Vagina (tissue), 2 donors: ENCODE measurements at places on chromosomes 2 and 18.

DNA sequence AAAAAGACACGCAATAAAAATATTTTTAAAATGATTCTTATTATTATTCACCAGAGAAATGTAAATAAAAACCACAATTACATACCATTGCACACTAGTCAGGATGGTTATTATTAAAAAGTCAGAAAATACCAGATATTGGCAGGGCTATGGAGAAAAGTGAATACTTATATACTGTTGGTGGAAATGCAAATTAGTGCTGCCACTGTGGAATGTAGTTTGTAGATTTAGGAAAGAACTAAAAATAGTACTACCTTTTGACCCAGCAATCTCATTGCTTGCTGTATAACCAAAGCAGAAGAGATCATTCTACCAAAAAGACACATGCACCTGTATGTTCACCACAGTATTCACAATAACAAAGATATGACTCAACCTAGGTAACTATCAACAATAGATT is 1237.3 kb upstream of the FAM98A start:
- DNase-seq: no peak

DNA sequence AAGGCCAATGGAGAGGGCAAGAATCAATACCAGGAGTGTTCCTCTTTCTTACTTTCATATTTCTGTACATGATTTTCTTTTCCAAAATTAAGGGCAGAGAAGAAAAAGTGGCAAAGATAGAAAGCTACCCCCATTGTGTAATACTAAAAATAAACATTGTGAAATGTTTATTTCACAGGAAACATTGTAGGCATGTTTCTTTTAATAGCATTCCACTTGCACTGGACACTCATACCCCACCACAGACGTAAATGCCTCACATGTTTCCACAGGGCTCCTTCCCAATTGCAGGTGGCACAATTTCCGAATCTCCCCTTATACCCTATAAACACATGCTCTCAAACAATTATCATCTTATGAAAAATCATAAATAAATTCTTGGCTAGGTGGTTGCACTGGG is 645.1 kb upstream of the SETBP1 start:
- DNase-seq: no peak

DNA sequence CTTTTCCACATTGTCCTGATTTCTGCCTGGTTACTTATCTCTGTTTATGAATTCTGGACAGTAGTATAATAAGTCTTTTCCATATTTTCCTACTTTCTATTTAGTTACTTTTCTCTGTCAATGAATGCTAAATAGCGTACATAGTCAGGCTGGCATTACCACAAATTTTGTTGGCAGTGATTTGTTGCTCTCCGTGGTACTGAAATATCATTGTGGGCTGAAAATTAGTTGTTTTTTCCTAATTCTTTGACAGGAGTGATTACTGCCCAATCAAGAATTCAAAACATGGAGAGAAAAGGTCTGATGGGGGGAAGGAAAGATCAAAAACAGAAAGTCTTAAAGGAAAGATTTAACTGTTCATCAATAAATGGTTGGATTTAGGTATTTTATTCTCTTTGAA is 7.7 kb upstream of the GALNT13 start:
- no peak for DNase-seq

DNA sequence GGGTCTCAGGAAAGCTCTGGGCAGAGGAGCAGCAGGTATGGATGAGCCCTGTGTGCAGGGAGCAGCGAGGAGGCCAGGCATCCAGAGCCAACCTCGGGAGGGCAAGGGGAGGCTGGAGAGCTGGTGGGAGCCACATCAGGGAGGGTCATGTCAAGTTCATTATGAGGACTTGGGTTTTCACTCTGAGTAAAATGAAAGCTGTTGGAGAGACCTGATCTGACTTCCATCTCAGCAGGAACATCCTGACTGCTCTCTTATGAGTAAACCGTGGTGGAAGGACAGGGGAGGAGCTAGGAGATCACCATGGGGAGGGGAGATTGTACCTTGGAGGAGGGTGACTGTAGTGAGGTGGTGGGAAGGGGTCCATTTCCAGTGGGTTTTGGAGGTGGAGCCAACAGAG is 209.8 kb downstream of the LDLRAD4 start:
- DNase-seq: no peak

DNA sequence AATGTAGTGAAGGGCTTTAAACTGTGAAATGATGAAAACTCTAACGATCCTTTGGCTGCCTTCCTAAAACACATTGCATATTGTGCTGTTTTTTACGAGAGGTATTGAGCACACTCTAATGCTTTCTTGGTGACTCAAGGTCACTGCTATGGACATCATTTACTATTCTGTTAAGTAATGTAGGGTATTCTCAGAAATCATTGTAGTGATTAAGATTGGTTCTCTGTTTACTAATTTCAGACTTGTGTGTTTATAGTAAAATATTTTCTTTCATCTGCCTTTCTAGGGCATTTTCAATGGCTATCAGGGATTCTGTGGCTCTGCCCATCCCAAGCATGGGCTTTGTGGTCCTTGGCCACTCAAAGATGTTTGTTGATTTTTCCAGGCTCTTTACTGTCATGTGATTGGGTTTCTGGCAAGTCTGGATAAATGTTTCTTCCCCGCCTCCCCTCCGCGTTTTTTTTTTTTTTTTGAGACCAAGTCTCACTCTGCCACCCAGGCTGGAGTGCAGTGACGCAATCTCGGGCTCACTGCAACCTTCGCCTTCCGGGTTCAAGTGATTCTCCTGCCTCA is 29.3 kb downstream of the UBE2F start:
- no peak for DNase-seq

DNA sequence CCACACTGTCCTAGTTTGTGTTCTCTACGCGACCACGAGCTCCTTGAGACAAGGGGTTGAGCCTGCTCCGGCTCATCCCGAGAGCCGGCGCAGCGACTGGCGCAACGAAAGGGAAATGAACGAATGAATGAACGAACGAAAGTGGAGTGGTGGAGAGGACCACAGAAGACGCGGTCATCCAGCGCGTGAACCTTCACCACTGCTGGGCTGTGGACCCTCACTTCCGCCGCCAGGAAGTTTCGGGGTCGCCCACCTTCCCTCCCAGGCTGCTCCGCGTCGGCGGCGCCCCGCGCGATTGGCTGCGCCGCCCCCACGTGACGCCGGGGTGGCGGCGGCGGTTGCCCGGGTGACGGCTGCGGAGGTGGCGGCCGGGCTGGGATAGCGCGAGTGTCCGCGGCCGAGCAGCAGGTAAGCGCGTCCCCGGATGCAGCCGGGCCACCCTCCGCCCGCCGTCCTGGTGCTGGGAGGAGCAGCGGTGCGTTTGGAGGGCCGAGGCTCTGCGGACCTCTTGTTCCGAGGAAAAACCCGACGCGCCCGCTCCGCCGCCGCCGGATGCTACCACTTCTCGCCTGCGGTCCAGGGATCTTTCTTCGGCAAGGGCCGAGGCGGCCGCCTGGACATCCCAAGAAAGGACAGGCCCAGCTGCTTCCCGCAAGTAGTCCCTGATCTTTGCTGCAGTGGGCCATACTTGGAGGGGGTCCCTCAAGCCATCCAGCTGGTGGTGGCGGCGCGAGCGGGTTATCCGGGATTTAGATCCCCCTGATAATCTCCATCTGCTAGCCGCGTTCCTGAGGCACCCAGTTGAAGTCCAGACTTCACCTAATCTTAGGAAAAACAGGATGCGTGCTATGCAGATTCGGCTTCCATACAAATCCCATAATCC is at the start of gene ARMC9:
Gene ARMC9, plus strand, starts transcription at position 341 of the 883 bp plus-strand sequence. CDS start 7,608 bp downstream, outside the sequence.
- DNase-seq: no peak

DNA sequence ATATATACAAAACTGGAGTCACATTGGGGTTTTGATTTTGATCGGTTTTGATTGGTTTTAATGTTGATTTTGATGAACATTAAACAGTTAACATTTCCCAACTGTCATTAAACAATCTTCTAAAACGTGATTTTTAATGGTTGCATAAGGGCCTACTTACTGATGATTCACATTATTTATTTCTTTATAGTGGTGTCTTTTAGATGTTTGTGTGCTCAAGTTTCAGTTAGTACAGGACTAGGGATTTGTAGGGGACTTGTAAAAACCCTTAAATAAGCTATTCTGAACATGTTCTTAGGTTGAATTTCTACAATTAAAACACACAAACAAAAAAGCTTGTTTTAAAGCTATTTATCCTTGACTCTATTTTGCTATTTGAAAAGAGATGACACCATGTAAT is 61.6 kb downstream of the TTC21B start:
- DNase-seq: no peak

GRCh38 chr2:143209570-143210445 is 80.6 kb downstream of the ARHGAP15 start:
- no peak for DNase-seq

- no peak for DNase-seq
Measured at GRCh38 chr2:223114170-223114569, 62.2 kb downstream of the KCNE4 start.

DNA sequence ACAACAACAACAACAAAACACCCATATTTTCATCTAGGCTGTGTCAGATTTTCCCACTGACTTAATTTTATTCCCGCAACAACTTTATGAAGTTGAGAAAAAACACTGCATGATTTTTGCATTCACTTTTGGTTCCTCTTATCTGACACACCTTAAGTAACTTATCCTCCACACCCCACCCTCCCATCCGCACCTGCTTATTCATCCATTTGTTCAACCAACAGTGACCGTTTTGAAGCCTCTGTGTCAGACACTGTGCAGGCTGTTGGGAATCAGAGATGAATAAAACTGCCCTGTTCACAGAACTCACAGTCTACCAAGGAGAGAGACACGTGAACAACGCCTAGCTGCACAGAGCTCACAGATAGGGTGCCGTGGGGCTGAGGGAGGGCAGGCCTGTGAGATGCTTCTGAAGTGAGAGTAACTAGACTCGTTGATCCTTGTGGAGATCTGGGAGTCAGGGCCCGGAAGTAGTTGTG is 7.4 kb downstream of the CNNM4 start:
- no peak for DNase-seq

DNA sequence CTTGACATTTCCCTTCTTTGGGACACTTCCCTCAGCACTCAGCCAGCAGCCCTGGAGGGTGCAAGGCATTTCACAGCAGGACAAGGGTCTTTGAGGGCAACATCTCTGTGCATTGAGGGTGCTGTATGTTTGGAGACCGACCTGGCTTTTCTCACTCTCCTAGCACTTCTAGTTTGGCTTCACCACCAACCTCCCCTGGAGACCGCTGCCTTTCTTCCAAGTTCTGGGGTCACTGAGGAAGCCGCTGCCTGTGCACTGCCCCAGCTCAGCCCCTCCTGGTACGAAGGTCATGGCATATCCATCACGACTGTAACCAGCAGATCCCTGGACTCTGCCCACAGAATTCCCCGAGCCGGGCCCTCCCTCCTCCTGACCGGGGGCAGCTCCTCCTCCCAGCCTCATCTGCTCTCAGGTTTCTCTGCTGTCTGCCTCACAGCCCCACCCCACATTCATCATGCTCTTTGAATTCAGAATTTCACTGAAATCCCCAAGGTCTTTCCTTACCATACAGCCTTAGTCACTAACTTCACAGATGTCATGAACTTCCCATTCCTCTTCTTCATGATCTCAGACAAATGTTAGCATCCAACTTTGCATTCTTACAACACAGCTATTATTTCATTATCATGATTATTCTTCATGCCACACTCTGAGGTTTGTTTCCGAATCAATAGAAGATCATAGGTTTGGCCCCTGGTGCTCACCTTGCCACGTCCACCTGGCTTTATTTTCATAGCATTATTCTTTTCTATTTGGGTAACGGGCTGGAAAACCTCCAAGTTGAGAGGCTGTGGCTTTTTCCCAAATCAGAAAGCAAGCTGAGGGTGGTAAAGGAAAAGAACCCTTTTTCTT is 113.0 kb upstream of the COPS8 start:
- DNase-seq: no peak

DNA sequence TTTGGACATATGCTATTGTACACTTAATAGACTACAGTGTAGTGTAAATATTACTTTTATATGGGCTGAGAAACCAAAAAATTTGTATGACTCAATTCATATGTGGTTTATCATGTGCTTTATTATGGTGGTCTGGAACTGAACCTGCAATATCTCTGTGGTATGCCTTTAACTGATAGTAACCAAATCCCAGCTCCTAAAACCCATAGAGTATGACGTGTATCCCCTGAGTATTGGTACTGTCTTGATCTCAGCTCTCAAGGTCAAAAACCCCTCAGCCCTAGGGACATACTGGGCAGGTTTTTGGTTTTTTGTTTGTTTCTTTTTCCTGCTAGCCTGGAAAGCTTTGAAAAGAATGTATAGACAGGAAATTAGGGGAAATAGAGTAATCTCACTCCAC is 42.2 kb upstream of the ARHGAP15 start:
- DNase-seq: no peak

GRCh38 chr2:28995765-28996750 is 15.0 kb downstream of the TOGARAM2 start:
- no peak for DNase-seq

GRCh38 chr18:44096016-44096415 is 584.7 kb upstream of the SETBP1 start:
- no peak for DNase-seq

- no peak for DNase-seq
Measured at GRCh38 chr2:160465406-160465805, 28.2 kb downstream of the RBMS1 start.

- no peak for DNase-seq
Measured at GRCh38 chr18:54279477-54280219, 10.3 kb downstream of the POLI start.

DNA sequence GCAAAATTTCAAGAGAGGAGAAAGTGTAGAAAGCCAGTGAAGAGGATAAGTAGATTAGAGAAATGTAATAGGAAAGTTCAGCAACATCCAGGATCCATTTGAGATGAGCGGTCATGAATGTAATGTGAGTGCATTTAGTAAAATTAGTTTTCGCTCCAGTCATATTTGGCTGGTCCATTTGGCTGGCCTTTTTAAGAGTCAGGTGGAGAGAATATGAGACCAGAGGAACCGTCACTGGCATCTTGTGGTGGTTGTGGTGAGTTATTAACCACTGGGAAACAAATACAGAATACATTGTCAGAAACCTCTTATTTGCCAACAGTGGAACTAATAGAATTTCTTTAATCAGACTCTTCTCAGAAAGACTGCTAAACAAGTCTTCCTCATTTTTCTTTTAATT is 1064.3 kb upstream of the CDH2 start:
- no peak for DNase-seq

GRCh38 chr2:222669353-222669752 is 2.1 kb upstream of the MOGAT1 start:
- no peak for DNase-seq

- no peak for DNase-seq
Measured at GRCh38 chr18:31301201-31301655, 16.7 kb upstream of the DSG1 start.
